BJ (cell line): ENCODE measurements at places on chromosomes 6 and 20. TPM values are rescaled to one million over a fixed set of nuclear protein-coding genes. Genes with fewer than 3 reads are reported as not detected.

DNA sequence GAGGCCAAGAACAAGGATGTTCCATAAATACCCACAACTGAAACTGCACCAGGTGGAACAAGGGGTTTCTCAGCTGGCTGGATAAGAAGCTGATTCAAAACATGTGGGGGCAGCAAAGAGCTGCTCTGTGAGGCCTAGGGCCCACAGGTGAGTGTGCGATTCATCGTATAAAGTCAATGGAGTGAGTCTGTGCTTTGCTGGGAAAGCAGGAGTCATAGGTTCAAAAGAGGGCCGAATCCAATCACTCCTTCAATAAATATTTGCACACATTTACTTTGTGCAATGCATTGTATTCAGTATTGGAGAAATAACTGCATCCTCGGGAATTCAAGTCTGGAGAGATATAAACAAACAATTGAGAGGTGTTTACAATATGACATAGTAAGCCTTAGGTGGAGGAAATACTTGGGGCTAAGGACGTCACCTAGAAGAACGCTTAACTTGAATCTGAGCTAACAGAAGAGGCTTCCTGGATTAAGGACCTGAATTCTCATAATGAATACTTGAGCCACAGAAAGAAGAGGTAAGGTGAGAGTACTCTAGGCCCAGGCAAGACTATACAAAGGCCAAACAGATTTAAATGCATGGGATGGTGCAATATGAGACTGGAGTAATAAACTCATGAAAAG, 83.7 kb upstream of the TMEM30A start:
- DNase-seq: no peak

GRCh38 chr20:60271597-60271996, 313.4 kb downstream of the CDH26 start:
- no peak for DNase-seq

- peak; percentile 86 for DNase-seq
Measured at GRCh38 chr6:139539852-139540251, 165.4 kb upstream of the CITED2 start.

DNA sequence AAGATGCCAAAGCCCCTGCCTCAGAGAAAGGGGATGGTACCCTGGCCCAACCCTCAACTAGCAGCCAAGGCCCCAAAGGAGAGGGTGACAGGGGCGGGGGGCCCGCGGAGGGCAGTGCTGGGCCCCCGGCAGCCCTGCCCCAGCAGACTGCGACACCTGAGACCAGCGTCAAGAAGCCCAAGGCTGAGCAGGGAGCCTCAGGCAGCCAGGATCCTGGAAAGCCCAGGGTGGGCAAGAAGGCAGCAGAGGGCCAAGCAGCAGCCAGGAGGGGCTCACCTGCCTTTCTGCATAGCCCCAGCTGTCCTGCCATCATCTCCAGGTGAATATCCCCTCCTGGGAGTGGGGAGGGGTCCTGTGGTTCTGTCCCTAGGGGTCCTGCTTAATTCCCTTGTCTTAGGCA, 1.1 kb downstream of the MYLK2 start:
- DNase-seq: no peak

DNA sequence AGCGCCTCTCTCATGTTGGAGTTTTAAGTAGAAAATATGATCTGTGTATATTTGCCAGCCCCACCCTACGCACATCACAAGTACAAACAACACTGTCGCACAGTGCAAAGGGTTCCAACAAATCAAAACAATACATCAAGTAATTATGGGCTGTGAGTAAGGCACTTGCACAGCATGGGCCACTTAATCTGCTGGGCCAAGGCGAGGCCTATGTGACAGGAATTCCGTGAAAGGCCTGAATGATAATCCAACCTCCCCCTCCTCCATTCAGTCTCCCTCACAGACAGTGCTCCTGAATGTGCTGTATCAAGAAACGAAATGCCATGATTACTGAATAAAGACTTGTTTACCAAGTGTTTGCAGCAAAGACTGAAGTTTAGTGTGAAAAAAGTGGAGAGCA, 130.1 kb upstream of the SLC2A12 start:
- DNase-seq: no peak

DNA sequence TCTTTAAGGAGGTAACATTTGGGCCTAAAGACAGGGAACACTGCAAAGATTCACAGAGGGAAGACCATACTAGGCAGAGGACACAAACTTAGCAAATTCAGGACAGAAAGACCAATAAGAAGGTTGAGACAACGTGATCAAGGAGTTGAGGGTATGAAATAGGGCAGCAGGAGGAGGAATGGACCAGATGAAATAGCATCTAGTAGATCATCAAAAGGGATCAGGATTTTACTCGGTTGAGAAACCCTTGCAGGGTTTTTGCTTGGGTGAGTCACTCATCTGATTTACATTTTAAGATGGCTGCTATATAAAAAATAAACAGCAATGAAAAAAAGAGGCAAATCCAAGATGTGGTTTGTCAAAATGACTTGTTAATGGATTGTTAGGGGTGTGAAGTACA, 4.7 kb downstream of the BCLAF1 start:
- no peak for DNase-seq

- DNase-seq: no peak
Measured at GRCh38 chr20:63491635-63492230, 7.2 kb downstream of the EEF1A2 start.

DNA sequence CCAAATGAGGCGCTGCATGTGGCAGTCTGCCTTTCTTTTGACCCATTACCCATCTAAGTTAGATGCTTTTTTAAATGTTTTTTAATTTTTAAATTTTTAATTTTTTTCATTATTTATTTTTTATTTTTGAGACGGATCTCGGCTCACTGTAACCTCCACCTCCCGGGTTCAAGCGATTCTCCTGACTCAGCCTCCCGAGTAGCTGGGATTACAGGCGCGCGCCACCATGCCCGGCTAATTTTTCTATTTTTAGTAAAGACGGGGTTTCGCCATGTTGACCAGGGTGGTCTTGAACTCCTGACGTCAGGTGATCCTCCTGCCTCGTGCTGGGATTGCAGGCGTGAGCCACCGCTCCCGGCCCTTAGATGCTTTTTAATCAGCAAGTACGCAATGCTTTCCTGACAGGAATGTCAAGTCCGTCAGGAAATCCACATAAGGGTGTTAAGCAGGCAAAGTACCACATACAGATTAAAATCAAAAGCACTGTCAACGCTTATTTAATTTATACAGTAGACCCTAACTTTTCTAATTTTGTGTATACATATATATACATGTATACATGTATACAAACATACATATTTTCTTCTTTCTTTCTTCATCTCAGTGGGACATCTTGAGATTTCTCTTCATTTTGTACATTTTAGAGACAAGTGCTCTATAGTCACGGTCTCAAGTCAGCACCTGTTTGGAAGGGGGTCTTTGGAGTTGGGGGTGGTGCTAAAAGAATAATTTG, 995 bp upstream of the GSTA4 start:
- DNase-seq: no peak

DNA sequence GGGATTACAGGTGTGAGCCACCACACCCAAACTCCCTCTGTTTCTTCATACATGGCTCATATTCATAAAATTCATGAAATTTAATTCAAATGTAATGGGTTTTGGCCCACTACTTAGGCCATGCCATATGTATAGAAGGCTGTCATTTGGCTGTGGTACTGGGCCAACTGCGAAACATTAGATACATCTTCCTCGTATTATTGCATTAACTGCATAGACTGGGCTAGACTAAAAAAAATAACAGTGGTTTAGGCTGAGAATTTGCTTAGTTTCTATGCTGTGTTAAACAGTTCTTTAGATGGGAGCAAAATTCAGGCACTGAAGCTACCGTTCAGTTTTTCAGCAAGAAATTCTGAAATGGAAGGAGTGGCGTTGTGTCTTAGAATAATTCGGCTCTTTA, 133.6 kb downstream of the DOK5 start:
- DNase-seq: no peak

Gene BPI
- polyA plus RNA-seq: 0.69 and 1.1 TPM in 2 replicates

Gene GPLD1
- 0.22 and 0.47 TPM in 2 replicates for polyA plus RNA-seq
